ENCODE measurements at places on chromosomes 12 and 14.
A peak's percentile ranks its signal among the peaks of the same experiment; 100 is the strongest.

- DNase-seq: no peak
These were observed 759.5 kb upstream of the TBX3 start for GRCh38 chr12:115443351-115443938.

DNA sequence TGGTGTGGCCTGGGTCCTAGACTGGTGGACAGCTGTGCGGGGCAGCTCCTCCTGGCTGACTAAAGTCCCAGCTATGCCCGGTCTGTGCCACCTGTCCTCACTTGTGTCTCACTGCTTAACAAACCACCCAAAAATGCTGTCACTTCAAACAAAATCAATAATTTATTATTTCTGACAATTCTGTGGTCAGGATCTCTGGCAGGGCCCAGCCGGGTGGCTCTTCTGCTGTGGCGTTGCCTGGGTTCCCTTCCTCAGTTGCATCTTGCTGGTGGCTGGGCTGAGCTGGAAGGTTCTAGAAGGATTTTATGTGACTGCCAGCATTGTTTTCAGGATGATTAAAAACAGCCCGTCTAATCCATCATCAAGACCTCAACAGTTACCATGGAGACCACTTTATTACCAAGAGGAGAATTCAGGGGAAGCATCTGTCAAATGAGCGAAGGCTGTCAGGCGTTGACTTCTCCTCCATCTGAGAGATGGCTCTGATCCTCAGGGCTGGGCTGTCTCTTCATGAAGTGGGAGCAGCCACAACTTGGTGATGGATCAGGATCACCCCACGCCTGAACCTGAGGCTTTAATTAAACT lies 280.6 kb upstream of the SFSWAP start:
- DNase-seq: no peak

DNA sequence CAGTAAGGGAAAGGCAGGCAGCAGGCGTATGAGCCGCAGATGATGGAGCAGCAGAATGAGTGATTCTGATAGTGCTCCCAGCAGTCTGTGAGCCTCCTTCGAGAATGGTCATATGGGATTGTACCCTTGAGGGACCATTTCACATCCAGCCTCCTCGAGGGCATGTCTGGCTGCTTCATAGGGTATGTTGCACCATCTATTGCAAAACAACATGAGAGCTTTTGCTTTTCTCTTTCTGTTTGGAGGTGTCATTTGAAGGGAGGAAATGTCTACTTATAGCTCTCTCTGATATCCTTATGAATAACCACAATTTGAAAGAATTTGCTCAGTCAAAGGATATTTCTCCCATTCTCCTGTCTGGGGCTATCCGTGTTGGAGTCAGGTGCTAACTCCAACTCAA lies 172.8 kb downstream of the TMEM132C start:
- DNase-seq: no peak

- DNase-seq: no peak
These were observed 43.5 kb upstream of the FKBP4 start for GRCh38 chr12:2751230-2751629.

- no peak for DNase-seq
These were observed 1.7 kb downstream of the PAWR start for GRCh38 chr12:79689061-79689476.

DNA sequence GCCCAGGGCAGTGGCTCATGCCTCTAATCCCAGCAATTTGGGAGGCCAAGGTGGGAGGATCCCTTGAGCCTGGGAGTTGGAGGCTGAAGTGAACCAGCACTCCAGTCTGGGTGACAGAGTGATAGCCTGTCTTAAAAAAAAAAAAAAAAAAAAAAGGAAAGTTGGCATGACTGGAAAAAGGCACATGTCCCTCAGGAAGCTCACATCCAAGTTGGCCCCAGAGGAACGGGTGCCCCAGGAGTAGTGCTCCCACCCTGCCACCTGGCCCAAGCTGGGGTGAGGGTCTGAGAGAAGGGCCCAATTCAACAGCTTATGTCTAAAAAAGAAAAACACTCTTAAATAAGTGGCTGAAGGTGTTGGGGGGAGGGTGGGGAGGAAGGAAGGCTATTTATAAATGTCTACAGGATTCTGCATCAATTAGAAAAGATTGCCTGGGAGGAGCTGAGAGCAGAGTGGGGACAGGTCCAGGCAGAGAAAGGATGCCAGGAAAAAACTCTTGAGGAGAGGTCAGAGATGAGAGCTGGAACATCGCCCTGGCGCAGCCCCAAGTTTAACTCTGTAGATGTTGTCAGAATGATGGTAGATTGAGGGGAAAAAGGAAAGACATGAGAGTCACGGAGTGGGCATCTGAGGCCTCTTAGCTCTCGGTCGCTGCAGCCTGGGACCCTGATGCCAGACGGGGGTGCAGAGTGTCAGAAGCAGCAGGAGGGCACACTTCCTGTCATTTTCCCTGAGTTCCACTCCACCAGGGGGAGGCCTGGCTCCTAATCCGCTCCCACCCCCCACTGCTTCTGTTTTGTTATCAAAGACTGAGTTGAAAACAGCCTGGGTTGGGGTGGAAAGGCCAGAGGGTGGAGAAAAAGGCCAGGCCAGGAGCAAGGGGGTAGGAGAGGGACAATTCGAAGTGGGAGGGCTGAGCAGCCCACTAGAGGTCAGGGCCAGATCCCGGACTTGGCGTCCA lies 7.3 kb downstream of the SPRYD3 start:
- DNase-seq: no peak

GRCh38 chr12:12764824-12765223 lies 20.6 kb upstream of the APOLD1 start:
- no peak for DNase-seq

DNA sequence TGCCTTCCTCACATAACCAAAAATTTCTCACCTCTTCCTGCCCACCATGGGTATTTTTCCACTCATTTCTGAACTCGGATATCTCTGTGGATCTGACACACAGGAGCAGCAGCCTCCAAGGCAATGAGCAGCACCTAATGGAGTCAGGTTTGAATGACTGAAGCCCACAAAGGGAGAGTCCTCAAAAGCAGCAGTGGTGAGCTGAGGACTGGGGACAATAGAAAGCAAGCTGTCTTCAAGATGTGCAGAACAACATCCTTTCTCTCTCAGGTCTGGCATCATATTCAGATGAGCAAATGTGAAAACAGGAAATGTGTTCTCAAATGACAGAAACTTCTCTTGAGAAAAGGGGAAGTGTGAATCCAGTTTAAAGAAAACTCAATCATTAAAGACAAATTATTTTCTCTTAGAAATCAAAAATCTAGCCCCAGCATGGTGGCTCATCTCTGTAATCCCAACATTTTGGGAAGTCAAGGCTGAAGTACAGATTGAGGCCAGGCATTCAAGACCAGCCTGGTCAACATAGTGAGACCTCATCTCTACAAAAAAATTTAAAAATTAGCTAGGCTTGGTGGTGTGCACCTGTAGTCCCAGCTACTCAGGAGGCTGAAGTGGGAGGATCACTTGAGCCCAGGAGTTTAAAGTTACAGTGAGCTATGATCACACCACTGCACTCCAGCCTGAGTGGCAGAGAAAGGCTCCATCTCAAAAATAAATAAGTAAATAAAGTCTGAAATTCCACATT lies 54.2 kb downstream of the C12orf42 start:
- DNase-seq: peak; percentile 89

DNA sequence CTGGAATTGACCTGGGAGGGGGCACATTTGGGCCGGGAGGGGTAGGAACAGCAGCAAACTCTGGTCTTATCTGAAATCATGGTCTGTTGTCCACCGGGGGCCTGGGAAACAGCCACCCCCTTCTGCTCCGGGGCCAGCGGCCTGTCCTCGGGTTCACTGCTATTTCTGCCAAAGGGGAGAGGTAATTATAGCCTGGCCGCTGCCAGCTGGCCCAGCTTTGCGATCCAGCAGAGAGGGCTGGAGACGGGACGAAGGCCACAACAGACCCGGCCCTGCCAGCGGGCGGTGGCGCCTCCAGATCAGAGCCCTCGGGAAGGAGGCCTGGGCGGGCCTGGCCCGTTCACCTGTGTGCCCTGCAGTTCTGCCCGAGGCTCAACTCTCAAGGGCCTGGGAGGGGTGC lies at the start of gene C14orf180:
Gene C14orf180 (plus strand): TSS at position 258 of the 400 bp plus-strand sequence. CDS start 6,667 bp downstream, outside the sequence.
- no peak for DNase-seq
